Erythroblast (primary cell): ENCODE measurements at places on chromosomes 12 and 14.

- no peak for DNase-seq
Observed at GRCh38 chr12:92134638-92135274, 10.9 kb downstream of the BTG1 start.

DNA sequence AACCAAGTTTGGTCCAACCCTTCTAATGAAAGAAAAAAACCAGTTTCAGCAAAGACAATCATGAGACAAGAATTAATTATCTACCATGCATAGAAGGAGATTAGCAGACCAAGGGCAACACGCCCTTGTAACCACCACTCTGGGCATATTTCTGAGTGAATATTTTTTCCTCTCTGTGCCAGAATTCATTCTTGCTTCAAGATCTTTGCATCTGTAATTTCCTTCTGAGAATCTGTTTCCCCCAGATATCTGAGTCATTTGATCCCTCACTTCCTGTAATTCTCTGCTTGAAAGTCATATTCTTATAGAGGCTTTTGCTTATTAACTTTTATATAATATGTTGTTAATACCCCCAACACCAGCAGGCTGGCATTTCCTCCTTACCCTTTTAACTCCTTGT is 243.7 kb downstream of the SLC16A7 start:
- DNase-seq = peak; percentile 42

DNA sequence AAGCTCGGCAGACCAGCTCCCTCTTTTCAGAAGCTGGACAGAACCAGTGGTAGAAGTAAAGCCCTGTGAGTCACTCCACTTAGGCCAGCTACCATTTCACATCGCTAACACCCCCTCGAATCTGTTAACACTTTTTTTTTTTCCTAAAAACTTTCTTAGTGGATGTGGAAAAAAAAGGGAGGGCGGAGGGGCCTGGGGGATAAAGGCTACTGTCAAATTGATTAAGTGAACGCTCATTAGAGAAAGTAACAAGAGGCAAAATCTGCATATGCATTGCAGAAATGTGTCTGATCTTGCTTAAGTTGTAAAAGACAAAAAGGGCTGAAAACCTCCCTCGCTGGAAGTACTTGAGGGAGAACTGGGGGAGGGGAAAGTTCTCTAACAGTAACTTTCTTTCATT is 86.6 kb upstream of the OTX2 start:
- DNase-seq = no peak

DNA sequence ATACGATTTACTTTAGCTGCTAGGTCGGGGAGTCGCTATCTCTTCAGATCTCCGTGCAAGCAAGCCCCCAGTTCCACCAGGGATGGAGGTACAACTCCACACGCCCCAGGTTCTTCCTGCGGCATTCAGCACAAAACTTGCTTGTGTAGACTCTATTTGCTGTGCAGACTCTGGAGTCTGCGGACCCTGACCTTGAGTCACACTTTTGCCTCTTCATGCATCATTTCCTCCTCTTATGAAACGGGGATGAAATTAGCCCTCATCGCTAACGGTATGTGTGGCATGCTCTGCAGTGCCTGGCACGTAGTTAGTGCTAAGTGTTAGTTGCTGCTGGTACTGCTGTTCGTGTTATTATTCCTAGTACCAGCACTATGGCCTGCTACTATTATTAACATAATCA is 84.4 kb downstream of the TMEM132D start:
- DNase-seq = no peak

GRCh38 chr12:105322070-105322469 is 8.4 kb upstream of the C12orf75 start:
- no peak for DNase-seq

DNA sequence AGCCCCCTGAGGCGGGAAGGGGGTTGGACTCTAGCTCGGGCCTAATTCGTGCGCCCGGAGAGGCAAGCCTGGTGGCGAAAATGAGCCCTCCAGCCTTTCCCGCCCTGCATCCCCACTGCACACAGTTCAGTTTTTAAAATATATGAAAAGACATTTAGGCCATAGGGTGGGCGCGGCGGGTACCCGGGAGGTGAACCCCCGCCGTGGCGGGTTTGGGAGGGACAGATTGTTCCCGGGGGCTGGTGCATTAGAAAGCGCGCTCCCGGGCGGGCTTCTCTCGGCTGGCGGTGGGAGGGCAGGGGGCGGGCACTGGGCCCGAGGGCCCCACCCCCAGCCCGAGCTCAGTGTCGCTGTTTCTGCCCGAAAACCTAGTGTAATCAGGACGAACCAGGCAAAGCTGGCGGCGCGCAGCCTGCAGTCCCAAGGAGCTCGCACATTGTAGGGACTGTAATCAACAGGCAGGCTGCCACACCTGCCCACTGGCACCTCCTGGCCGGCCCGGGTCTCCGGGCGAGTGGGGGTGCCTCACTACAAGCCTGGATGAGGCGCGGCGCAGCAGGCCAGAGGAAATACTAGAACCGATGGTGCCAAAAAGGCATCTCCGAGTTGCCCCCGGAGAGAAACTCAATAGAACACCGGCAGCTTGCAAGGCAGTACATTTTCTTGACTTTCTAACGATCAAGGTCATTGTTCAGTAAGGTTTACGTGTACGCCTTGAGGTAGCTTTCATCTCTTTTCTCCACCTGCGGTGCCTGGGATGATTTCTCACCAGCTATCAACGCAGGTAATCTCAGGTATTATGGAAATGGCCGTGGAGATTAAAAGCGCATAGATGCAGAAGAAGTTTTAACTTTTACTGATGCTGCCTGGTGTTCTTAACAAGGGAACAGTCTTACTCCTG is 764 bp upstream of the SPTB start:
- peak; percentile 95 for DNase-seq

- DNase-seq = no peak
Observed at GRCh38 chr12:5460817-5461216, 28.9 kb downstream of the NTF3 start.

- DNase-seq = no peak
Observed at GRCh38 chr12:111322336-111323250, 46.3 kb downstream of the PHETA1 start.

- no peak for DNase-seq
Observed at GRCh38 chr12:124477107-124477915, 90.1 kb downstream of the NCOR2 start.
